Astrocyte (in vitro differentiated cells and primary cell): ENCODE measurements at places on chromosomes 1 and 21.

GRCh38 chr1:192512426-192513162, 63.0 kb upstream of the RGS1 start:
- peak; percentile 57 for DNase-seq

GRCh38 chr1:214927796-214928195, 154.7 kb upstream of the KCNK2 start:
- DNase-seq, result no peak

- DNase-seq, result no peak
These were observed 40.1 kb upstream of the PLEKHO1 start for GRCh38 chr1:150109586-150109985.

- DNase-seq, result no peak
These were observed 58.6 kb upstream of the TMEM51 start for GRCh38 chr1:15094719-15095495.

GRCh38 chr21:35249636-35250035, 200.5 kb upstream of the RUNX1 start:
- no peak for DNase-seq

GRCh38 chr1:221148660-221149059, 269.4 kb downstream of the HLX start:
- no peak for DNase-seq

GRCh38 chr1:78277253-78277652, 213.5 kb upstream of the PTGFR start:
- DNase-seq, result peak; percentile 90

- no peak for DNase-seq
These were observed 55.9 kb upstream of the WASF2 start for GRCh38 chr1:27545876-27546275.

- DNase-seq, result no peak
These were observed 102.5 kb upstream of the TARDBP start for GRCh38 chr1:10909697-10910680.
